ENCODE measurements at places on chromosomes 11 and 22. TPM values are rescaled to one million over a fixed set of nuclear protein-coding genes. Genes with fewer than 3 reads are reported as not detected.

BAIAP2L2 gene
- total RNA-seq: 0.24 TPM

LRRC4C gene
- total RNA-seq: 0.43 TPM

CARD18 gene
- not detected for total RNA-seq

MRGPRE gene
- 0.38 TPM for total RNA-seq

NPAS4 gene
- not detected for total RNA-seq

ANO9 gene
- total RNA-seq: 0.38 TPM

UQCC3 gene
- total RNA-seq: 6.9 TPM

NRXN2 gene
- total RNA-seq: 3.5 TPM

PANX3 gene
- total RNA-seq: not detected

- no peak for DNase-seq
Measured at GRCh38 chr11:11397781-11398180, 44.7 kb upstream of the CSNK2A3 start.

DNA sequence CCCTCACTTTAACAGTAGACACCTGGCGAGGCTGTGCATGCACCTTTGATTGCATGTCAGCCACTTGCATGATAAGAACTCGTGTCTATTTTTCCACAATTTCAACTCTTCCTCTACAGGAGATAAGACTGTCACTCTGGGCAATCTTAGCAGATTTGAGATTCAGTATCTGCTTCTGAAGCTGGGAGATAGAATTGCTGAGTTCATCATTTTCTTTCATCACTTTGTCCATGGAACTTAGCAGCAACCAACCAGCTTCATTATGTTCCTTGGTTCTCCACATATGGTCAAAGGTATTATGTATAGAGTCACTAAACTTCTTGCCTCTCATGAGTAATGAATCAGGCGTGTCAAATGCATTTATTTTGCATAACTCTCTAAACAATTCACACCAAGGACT is 17.1 kb downstream of the MTNR1B start:
- no peak for DNase-seq

- no peak for DNase-seq
Measured at GRCh38 chr22:49751318-49751965, 76.2 kb downstream of the BRD1 start.

GRCh38 chr11:17634776-17635550 is 84.4 kb upstream of the MYOD1 start:
- no peak for DNase-seq

GRCh38 chr11:67548555-67549110 is 25.4 kb upstream of the CABP2 start:
- DNase-seq: no peak

- peak; percentile 70 for DNase-seq
Measured at GRCh38 chr22:42692239-42693054, 28.2 kb downstream of the A4GALT start.

GRCh38 chr11:22920939-22921565 is 60.8 kb upstream of the CCDC179 start:
- DNase-seq: no peak

GRCh38 chr11:60781286-60781980 is 3.7 kb upstream of the MS4A10 start:
- DNase-seq: no peak

DNA sequence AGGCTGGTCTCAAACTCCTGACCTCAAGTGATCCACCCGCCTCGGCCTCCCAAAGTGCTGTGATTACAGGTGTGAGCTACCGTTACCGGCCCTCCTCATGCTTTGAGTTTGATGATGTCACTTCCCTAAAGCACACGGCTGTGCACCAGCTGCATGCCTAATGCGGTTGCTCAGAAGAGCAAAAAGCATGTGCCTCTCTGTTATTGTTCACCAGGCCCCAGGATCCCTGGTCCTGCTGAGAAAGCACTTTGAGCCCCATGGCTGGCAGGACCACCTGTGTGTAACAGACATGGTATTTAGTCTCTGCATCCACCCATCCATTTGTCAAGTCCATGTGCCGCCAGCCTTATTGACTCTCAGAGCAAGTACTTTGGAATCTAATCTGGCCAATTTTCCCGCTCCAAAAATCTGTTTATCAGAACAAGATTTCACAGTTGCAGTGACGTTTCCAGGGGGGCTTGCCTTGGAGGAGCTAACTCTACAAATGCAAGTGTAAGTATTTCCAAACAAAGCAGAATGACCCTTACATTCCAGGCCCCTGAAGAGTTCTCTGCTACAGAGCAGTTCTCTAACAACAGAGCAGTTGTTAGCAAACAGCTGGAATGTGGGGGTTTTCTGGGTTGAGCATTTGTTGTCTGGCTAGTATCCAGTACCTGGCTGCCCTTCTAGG is 89.4 kb downstream of the LDLRAD3 start:
- DNase-seq: no peak

Data from cardiac septum (tissue), 1 donor.